ENCODE measurements at places on chromosomes 2 and 18.
A peak's percentile ranks its signal among the peaks of the same experiment; 100 is the strongest.

- DNase-seq, result no peak
These were observed 64.9 kb upstream of the ZSWIM2 start for GRCh38 chr2:186913870-186914269.

GRCh38 chr2:199830531-199830930 is 20.5 kb downstream of the FTCDNL1 start:
- DNase-seq, result no peak

- DNase-seq, result no peak
These were observed 318.9 kb upstream of the HS6ST1 start for GRCh38 chr2:128637481-128638155.

DNA sequence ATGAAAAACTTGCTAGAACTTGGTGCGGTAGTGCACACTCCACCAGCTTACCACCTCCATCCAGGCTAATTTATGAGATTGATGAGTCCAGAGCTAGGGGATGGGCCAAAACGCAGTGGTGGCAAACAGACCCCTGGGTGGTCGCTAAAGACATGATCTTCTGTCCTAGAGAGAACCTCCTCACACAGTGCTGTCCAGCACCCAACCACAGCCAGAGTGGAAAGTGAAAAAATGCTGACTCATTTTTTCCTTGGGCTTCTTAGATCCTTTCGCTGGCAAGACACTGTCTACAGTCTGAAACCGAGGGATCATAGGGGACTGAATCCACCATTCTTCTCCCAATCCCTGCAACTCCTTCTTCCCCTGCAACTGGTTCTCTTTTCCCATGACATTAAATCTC is 4.1 kb downstream of the ANTXR1 start:
- no peak for DNase-seq

DNA sequence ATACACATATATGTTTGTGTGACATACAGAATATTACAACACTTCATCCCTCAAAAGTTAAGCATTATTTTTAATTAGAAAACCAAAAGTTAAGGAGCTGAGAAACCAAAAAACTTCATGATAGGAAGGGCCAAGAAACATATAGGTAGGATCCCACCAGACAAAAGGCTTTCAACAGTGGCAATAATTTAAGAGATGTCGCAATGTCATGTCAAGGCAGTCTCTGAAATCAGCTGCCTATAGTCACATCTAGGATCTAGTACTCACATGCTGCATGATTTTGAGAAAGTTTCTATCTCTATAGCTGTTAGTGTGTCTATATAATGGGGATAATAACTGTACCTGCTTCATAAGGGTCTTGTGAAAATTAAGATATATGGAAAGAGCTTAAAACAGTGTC is 72.7 kb downstream of the SPIRE1 start:
- no peak for DNase-seq

DNA sequence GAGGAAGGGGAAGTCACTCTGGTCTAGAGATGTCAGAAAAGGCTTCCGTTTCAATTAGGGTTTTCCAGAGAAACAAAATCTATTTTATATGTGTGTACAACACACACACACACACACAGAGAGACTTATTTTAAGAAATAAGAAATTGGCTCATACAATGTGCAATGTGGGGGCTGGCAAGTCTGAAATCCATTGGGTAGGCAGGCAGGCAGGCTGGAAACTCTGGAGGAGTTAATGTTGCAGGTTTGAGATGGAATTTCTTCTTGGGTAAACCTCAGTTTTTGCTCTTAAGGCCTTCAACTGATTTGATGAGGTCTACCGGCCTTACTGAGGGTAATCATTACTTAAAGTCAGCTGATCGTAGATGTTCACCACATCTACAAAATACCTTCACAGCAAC is 62.6 kb downstream of the MDH1 start:
- no peak for DNase-seq

DNA sequence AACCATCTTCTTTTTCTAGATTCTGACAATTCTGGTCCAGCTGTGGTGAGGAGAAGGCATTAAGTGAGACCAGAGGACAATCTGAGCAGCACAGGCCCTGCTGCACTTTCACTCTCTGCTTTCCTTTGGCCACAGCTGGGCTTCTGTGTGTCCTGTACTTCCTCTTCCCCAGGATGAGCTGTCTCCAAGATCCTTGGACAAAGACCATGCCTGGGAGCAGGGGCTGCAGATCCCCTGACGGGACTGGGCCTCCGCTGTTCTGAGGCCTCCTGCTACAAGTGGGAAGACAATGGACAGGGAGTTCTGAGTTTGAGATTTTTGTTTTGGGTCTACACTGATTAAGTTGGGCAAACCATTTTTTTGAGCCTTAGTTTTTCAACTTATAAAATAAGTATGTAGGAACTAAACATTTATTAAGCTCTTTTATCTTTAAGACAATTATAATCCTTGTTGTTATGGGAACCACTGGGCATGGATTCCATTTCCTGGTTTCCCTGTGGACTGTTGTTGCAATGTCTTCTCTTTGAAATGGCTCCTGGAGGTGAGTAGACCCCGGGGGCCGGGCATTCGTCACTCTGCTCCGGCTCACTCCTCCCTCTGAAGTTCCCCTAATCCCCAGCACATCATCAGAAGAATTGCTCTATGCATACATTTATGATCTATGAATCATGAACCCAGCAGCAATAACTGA is 266.6 kb downstream of the ACTR3 start:
- DNase-seq, result no peak

GRCh38 chr2:137893145-137893544 is 71.1 kb upstream of the HNMT start:
- no peak for DNase-seq

DNA sequence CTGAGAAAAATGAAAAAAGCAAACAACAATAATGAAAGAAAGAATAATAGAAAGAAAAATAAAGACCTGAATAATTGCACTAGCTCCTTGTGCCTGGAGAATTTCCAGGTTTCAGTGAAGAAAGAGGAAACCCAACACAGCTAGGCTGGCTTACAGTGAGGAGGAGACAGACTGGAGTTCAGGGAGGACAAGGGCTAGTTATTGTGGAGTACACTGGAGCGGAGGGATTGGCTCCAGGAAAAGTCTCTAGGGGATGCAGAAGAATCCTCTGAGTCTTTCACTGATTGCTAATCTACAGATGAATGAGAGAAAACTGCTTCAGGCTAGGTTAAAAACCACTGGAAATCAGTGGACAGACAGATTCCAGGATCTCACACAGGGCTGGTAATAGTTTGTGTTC is 163.6 kb upstream of the RBMS1 start:
- no peak for DNase-seq

- DNase-seq, result no peak
These were observed 130.2 kb upstream of the ID2 start for GRCh38 chr2:8551622-8552074.

GRCh38 chr18:48816554-48816953 is 134.2 kb downstream of the SMAD7 start:
- no peak for DNase-seq

- DNase-seq, result no peak
These were observed 436.2 kb downstream of the SUCLG1 start for GRCh38 chr2:84022810-84023431.

GRCh38 chr2:149344105-149344504 is 13.7 kb downstream of the LYPD6 start:
- DNase-seq, result no peak

- no peak for DNase-seq
These were observed 146.2 kb upstream of the OSR1 start for GRCh38 chr2:19504400-19505198.

DNA sequence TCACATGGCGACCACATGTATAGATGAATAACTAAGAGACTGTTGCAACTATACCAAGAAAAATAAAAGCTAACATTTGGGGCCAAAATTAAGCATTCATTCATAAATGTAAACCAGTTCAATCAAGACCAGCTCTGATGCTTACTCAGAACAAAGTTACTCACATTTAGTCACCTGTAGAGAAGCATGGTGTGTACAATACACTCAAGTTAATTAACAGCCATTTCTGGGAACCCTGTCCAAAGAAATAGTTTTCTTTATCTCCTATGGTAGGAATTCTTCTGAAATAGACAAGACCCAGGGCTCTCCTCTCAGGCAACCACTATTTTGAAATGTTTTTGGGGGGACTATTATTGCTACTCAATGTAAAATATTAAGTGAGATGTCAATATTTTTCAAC is 1.6 kb downstream of the SCN3A start:
- no peak for DNase-seq

DNA sequence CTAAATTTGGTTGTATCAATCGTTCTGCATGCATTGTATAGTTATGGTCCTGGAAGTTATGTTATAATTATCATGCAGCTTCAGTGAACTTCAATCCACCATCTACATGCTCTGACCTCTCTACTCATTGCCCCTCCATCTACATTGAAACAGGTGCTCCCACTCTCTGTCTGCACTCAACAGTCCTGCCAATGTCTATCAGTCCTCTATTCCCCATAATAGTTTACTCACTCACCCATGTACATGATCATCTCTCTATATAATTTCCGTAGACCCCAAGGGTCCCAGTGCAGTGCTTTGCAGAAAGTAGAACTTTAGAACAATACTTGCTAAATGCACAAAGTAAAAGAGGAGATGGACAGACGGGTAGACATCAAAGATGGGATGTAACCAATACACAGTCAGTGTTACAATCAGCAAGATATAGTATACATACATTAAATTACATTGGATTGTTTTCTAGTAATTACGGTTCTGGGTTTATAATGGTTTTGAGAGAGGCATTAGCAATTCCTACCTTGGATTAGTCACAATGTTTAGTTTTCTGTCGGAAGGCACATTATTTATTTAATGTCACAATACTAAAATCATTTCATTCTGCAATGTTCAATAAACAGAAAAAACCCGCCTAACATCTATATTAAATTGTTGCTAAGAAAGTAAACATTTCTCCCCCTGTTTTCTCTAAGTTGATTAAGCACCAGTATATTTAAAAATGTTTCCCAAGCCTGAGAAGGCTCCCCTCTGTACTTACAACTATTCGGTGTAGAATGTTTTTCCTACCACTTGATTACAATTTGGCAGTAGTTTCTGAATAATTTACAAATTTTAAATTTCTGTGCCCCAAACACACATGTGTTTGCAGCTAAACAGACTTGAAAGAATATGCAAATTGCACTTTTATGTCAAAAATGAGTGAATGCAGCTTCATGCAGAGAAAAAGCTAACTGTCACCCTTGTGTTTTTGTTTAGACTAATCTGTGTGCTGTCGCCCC is 94.4 kb upstream of the SIX2 start:
- no peak for DNase-seq

DNA sequence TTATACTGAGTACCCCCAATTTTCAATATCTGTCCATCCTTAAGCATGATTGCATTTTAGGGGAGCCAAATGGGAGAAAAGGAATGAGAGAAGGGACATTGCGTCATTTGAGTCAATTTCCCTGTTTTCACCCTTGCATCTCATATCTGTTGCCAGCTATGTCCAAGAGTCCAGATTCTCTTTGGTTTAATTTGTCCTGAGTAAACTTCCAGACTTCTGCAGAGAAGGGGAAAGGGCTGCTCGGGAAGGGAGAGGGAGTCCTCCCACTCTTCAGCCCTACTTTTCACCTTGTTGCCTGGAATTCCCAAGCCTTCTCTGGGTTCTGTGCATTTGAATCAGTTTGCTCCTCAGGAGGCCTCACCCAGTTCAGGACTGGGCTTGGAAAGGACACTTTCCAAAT is 16.5 kb downstream of the GREB1 start:
- DNase-seq, result no peak

- no peak for DNase-seq
These were observed 298.1 kb downstream of the CBLN2 start for GRCh38 chr18:72246076-72246475.

GRCh38 chr2:222982010-222982908 is 69.7 kb upstream of the KCNE4 start:
- DNase-seq, result no peak

GRCh38 chr2:219627103-219628100 is at the start of gene SLC4A3:
Gene SLC4A3, plus strand, starts transcription at chr2:219627630. Its CDS starts 363 bp downstream, at chr2:219627993.
- no peak for DNase-seq

- DNase-seq, result no peak
These were observed 99.1 kb downstream of the MTX2 start for GRCh38 chr2:176368349-176368748.

- DNase-seq, result no peak
These were observed 40.9 kb upstream of the ALKAL2 start for GRCh38 chr2:328761-329160.

DNA sequence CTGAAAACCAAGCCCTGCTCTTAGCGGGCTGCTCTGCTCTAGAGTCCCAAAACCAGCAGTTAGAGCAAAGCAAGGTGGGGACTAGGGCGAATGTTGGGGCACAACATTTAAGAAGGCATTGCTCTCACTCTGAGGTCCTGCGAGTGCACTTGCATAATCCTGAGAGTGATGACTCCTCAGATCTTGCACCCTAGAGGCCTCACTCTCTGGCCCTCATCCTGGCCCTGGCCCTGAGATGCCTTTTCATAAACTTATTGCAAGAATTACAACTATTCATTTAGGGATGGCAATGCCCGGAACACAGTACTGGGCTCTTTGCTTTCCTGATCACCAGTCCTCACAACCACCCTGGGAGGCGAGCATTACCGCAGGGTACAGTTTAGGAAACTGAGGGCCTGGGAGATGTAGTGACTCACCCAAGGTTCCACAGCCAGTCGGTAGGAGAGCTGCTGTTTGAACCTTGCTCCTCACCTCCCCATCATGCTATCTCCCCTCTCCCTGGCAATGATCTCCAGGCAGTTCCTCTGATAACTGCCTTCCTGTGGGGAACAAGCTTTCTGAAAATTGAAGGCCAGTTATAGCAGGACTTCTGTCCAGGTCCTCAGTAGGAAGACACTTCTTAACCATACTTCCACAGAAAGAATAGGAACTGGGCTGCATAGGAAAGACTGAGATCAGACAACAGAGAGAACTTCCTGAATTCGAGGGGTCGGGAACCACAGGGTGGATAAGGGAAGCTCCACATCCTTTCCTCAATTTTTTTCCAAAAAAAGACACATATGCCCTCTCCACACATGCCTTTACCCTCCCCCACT is 91.3 kb downstream of the TNS1 start:
- no peak for DNase-seq

- DNase-seq, result no peak
These were observed 221.8 kb upstream of the RBMS1 start for GRCh38 chr2:160715428-160715827.

DNA sequence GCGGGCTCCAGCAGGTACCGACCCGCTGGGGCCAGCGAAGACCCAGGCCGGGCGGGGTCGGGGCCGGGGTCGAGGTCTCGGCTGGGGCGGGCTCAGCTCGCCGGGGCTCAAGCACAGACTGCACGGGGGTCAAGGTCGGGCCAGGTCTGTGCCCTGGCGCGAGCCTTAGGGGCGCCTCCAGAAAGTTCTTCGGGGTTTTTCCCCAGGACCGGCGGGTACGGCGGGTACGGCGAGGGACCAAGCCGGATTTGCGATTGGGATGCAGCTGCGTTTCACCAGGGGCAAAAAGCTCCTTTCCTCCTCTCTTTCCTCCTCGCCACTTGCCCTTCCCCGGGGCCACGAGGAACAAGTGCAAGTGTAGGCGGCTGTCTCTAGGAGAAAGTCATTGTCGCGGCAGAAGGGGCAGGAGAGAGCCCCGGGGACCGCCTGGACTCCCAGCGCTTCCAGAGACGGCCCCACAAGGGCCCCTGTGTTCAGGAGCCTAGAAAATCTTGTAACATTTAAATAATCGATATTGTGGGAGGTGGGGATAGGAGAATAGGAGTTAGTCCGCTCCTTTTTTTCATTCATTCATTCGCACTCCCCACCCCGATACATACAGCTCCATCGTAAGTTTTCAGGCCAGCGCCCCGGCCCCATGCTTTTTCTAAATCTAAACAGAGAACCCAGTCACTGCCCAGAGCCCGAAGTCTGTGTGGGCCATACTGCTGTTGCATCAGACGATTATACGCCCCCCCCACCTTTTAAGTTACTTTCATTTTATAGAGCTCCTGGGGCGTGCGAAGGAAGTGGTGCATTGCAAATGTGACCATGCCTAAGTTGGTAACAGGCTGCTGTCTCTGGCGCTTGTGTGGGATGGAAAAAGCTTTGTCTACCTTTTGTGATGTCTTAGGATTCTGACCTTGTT is 679 bp downstream of the PMAIP1 start:
- DNase-seq, result peak; percentile 49

- no peak for DNase-seq
These were observed 3.7 kb downstream of the EEF1B2 start for GRCh38 chr2:206163251-206163880.

Measured in T-helper 1 cell (primary cell).